ENCODE measurements at places on chromosomes 5 and 9. TPM values are rescaled to one million over a fixed set of nuclear protein-coding genes. Genes with fewer than 3 reads are reported as not detected.
A peak's percentile ranks its signal among the peaks of the same experiment; 100 is the strongest.

The NSUN2 gene
- 48.7 TPM for total RNA-seq

The SLC6A18 gene
- total RNA-seq: not detected

The CDC20B gene
- not detected for total RNA-seq

The CAPSL gene
- not detected for total RNA-seq

The MEIKIN gene
- not detected for total RNA-seq

The TTC39B gene
- total RNA-seq: 25.5 TPM

The NR4A3 gene
- total RNA-seq: 2.4 TPM

The ACOT12 gene
- total RNA-seq: not detected

The FLT4 gene
- total RNA-seq: not detected

The C9orf50 gene
- total RNA-seq: not detected

The PCDHGA10 gene
- total RNA-seq: 22.4 TPM

The NKD2 gene
- not detected for total RNA-seq

The CKS2 gene
- 29.2 TPM for total RNA-seq

The GEMIN5 gene
- 17.6 TPM for total RNA-seq

- no peaks in the 10 kb centered on the region for H3K36me3 ChIP-seq
- no peak for DNase-seq
- no peaks in the 10 kb centered on the region for H3K4me1 ChIP-seq
Observed at GRCh38 chr5:53019320-53019719, 30.2 kb downstream of the ITGA2 start.

DNA sequence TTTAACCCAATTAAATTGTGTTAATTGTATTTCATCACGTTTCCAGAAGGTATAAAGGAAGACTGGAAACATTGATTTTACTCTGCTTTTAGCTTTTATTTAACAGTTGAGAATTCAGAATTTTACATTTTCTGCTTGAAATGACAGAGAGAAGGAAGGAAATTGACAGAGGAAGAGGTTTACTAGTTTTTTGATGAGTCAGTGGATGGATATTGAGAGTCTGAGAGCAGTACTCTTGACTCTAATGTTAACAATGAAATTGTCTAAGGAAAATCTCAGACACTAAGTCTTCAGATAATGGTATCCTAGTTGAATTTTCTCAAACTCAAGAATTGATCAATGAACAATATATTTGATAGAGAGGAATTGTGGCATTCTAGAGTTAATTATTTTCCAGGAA lies 60.6 kb downstream of the IPO11 start:
- no peak overlapping the region for H3K4me3 ChIP-seq
- peaks cover 11% of the 10 kb centered on the region for H3K4me1 ChIP-seq
- peaks cover 15% of the 10 kb centered on the region for H3K36me3 ChIP-seq
- DNase-seq: no peak

DNA sequence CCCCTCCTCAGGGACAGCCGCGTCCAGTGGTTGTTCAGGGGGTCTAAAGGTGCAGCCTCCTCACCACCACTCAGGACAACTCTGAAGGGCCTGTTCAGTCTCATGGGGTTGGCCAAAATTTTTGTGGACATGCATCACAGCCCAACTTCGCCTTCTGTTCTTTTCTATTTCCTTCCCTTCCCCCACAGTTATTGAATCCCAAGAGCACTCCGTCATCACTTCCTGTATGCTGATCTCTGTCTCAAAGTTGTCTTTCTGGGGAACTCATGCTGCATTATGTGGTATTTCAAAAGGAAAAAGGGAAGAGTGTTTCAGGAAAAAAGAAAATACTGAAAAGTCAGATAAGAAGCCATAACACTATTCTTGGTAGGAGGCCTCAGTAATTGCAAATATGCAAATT lies 355.4 kb downstream of the CAAP1 start:
- H3K4me3 ChIP-seq: no peak overlapping the region
- H3K27me3 ChIP-seq: peaks cover 2% of the 10 kb centered on the region
- no peak overlapping the region for H3K27ac ChIP-seq
- H3K4me1 ChIP-seq: no peaks in the 10 kb centered on the region
- no peak for DNase-seq

- peaks cover 4% of the 10 kb centered on the region for H3K27me3 ChIP-seq
- H3K27ac ChIP-seq: no peak overlapping the region
- H3K36me3 ChIP-seq: no peaks in the 10 kb centered on the region
- H3K4me3 ChIP-seq: no peak overlapping the region
- peaks cover 5% of the 10 kb centered on the region for H3K4me1 ChIP-seq
Observed at GRCh38 chr9:127214421-127215267, 49.9 kb upstream of the GARNL3 start.

GRCh38 chr5:168472329-168472728 lies 13.9 kb upstream of the RARS1 start:
- no peak for DNase-seq
- H3K36me3 ChIP-seq: no peaks in the 10 kb centered on the region
- H3K4me1 ChIP-seq: peaks cover 18% of the 10 kb centered on the region
- H3K27me3 ChIP-seq: no peaks in the 10 kb centered on the region
- H3K27ac ChIP-seq: peak overlapping the region; percentile 63
- no peak overlapping the region for H3K4me3 ChIP-seq

DNA sequence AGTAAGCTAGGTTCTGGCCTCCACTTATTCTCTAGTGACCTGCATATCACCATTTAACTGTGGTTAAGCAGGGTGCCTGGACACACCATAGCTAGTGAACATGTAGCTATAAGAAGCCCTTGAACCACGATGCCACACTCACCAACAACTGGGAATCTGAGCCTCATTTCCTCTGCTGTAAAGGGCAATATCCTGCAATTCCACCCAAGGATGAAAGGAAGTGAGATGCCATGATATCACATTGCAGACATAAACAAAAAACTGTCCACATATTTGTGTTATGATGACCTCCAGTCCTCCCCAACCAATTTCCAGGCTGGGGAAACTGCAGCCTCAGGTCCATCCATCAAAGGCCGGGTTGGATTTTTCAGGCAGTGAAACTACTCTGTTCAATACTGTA lies 10.4 kb downstream of the TNIP1 start:
- H3K27ac ChIP-seq: peak overlapping the region; percentile 57
- peaks cover 52% of the 10 kb centered on the region for H3K4me1 ChIP-seq
- peaks cover 2% of the 10 kb centered on the region for H3K36me3 ChIP-seq
- H3K4me3 ChIP-seq: no peak overlapping the region
- no peak for DNase-seq

- H3K36me3 ChIP-seq: no peaks in the 10 kb centered on the region
- H3K27me3 ChIP-seq: peaks cover 22% of the 10 kb centered on the region
- H3K4me1 ChIP-seq: peaks cover 2% of the 10 kb centered on the region
- H3K27ac ChIP-seq: no peak overlapping the region
- H3K4me3 ChIP-seq: no peak overlapping the region
Observed at GRCh38 chr9:120312031-120312430, 267.9 kb downstream of the CDK5RAP2 start.

- no peak overlapping the region for H3K4me3 ChIP-seq
- H3K4me1 ChIP-seq: no peaks in the 10 kb centered on the region
- DNase-seq: no peak
- H3K27ac ChIP-seq: no peak overlapping the region
- no peaks in the 10 kb centered on the region for H3K36me3 ChIP-seq
- H3K27me3 ChIP-seq: peaks cover 2% of the 10 kb centered on the region
Observed at GRCh38 chr5:155943516-155944407, 383.2 kb upstream of the SGCD start.

DNA sequence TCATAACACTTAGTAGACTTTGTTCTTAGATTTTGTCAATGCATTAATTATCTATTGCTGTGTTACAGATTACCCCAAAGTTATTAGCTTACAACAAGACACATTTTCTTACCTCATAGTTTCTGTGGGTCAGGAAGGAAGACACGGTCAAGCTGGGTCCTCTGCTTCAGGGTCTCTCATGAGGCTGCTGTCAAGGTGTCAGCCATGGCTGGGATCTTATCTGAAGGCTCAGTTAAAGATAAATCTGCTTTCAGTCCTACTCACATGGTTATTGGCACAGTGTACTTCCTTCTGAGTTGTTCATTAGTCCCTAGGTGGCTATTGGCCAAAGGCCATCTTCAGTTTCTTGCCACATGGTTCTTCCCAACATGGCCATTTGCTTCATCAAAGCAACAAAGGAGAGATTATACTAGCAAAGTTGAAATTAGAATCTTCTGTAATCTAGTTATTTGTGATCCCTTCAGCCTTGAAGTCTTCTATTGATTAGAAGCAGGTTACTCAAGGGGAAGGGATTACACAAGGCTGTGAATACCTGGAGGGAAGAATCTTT lies 25.2 kb downstream of the TDRD7 start:
- H3K4me1 ChIP-seq: no peaks in the 10 kb centered on the region
- no peaks in the 10 kb centered on the region for H3K27me3 ChIP-seq
- no peak overlapping the region for H3K4me3 ChIP-seq
- peaks cover 27% of the 10 kb centered on the region for H3K36me3 ChIP-seq

DNA sequence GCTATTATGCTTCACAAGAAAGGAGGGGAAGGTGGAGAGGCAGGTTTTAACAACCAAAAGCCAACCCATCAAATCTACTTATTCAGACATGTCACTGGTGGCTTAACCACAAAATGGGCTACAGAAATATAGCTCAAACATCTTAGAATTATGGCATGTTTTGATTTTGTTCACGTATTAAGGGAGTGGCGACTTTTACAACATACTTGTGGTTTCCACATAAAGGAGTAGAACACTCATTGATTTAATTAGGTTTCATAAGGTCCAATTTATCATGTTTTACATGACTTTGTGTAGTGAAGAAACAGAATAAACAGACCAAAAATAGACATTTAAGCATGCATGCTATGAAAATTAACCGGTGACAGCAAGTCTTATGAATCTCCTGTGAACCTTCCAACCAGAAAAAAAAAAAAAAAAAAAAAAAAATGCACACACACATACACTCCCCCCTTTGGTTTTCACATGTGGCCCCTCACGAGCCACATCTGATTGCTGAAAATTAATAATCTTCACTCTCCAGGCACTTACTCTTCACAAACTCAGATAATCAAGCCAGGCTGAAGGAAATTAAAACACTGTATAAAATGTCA lies 5.4 kb downstream of the ZNF608 start:
- H3K27me3 ChIP-seq: no peaks in the 10 kb centered on the region
- peaks cover 4% of the 10 kb centered on the region for H3K36me3 ChIP-seq
- no peaks in the 10 kb centered on the region for H3K4me1 ChIP-seq
- no peak for DNase-seq
- H3K27ac ChIP-seq: peak overlapping the region; percentile 58
- no peak overlapping the region for H3K4me3 ChIP-seq

DNA sequence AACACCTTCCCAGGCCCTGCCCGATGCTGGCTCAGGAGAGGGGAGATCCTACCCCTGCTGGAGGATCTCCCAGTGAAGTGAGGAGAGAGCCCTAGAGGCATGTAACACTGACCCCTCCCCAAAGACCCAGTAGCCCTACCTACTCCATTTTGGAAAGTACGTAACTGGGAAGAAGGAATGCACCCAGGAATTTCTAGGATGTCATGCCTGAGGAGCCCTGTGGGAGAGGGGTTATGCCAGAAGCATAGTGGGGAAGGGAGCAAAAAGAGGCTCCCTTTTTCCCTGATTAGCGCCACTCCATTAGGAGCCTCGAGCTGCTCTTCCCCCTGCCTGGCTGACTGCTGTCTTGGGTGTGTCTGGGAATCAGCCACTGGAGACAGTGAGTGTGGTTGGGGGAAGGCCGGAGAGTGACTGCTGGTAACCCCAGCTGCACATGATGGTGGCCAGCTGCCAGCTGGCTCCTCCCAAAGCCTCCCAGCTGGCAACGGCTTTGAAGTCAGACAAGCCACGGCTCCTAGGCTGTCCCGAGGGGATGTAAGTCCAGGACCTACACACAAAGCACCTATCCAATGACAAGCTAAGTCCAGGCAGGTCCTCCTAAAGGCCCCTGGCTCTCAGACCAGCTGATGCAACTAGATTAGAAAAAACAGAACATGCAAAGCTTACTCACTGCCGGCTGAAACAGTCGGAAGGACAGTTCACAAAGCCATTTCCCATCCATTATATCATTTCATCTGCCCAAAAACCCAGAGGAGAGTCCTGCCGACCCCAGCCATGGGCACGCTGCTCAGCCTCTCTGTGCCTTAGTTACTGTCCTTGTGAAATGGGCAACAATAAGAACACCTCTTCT lies 136.5 kb upstream of the ABCA1 start:
- H3K4me3 ChIP-seq: no peak overlapping the region
- DNase-seq: peak; percentile 96
- peak overlapping the region; percentile 92 for H3K27ac ChIP-seq
- H3K4me1 ChIP-seq: peaks cover 42% of the 10 kb centered on the region

- no peaks in the 10 kb centered on the region for H3K36me3 ChIP-seq
- H3K4me1 ChIP-seq: no peaks in the 10 kb centered on the region
- H3K4me3 ChIP-seq: no peak overlapping the region
- DNase-seq: no peak
Observed at GRCh38 chr5:11540112-11540511, 364.1 kb downstream of the CTNND2 start.

DNA sequence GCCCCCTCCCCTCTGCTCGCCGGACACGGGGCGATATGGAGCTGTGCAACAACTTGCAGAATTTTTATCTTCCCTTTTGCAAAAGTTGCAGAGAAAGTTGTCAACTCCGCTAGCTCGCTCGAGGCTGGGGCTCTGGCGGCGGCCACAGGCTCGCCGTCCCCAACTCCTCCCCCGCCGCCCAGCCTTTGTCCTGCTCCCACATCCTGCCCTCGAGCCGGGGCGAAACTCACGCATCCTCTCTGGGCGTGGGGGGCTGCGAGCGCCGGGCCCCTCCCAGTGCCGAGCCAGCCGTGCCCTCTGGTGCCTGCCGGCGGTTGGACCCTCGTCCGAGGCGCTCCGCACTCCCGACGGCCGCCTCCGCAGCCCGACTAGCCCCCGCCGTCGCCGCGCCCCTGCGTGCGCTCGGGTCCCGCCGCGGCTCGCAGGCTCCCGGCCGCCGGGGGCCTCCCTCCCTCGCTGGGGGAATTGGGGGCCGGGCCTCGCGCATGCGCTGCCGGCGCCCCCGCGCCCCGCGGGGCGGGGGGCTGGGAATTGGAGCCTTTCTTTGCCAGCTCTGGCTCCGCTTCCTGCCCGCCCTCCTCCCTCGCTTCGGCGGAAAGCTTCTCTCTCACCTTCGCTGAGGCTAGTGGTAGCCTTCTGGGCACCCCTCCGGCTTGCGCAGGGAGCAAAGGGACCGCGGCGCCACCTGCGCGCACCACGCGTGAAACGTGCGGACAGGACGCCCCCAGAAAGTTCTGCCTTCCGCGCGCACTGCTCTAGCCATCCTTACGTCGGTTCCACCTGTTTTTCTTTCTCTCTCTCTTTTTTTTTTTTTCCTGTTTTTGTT lies at the start of gene CCNJL:
CCNJL (minus strand) TSS at position 431 of the 826 bp plus-strand sequence. CDS start 641 bp downstream, outside the sequence.
- peak; percentile 90 for DNase-seq
- H3K4me1 ChIP-seq: peaks cover 19% of the 10 kb centered on the region
- peak within 1 kb of the TSS; percentile 95 for H3K4me3 ChIP-seq
- H3K27me3 ChIP-seq: peaks cover 2% of the 10 kb centered on the region

GRCh38 chr5:7745882-7746610 lies 104.9 kb downstream of the CFAP90 start:
- no peak overlapping the region for H3K27ac ChIP-seq
- no peak for DNase-seq
- H3K27me3 ChIP-seq: peaks cover 26% of the 10 kb centered on the region

DNA sequence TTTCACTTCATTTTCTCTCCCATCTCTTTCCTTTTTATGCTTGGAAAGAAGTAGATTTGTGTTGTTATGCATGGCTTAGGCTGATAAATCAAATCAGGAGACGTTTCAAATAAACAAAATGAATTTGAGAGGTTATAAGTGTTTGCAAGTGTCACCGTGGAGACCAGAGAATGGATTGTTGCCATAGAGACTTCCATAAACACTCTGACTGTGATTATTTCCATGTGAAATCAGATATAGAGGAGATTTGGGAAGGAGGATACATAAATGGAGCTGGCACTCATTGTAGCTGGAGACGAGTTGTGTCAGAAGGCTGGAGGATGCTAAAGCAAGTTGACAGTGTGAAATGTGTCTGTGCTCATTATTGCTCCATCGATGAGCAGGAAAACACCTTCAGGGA lies 84.2 kb upstream of the PCSK1 start:
- DNase-seq: no peak
- H3K27ac ChIP-seq: no peak overlapping the region
- H3K4me1 ChIP-seq: no peaks in the 10 kb centered on the region
- H3K36me3 ChIP-seq: no peaks in the 10 kb centered on the region
- H3K27me3 ChIP-seq: peaks cover 54% of the 10 kb centered on the region
